ENCODE measurements at places on chromosomes 3 and 15.

DNA sequence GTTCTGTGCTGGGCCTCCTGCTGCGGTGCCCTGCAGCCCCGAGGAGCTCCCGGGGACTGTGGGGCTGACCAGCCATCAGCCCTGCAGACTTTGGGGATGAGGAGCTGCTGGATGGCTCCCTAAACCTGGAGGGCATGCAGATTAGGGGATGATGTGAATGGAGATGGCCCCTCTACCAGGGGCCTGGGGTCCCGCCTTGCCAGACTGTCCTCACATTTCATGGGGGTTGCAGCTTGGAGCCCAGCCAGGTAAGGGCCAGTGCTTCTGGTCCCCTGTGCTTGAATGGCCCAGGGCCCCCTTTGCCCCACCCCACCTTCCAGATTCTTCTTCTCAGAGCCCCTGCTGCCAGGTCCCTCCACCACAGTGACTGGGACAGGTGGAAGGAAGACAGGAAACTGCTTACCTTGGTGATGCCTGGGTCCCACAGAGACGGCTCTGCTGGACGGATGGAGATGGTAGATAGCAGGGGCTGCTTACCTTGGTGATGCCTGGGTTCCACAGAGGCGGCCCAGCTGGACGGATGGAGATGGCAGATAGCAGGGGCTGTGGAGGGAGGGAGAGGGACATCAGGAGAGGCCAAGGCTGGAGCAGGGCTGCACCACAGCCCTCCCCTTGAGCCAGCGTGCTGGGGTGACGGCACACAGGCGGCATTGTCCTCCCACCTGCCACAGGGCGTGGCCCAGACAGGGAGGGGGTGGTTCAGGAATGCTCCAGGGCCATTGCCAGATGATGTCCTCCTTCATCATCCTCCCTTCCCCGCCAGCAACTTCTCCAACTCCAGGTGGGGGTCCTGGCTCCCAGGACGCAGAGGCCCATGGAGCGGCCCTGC, at the start of gene SPTBN5:
Gene SPTBN5, minus strand, starts transcription at position 632 of the 829 bp plus-strand sequence. Its CDS starts 556 bp downstream, at position 76.
- no peak for DNase-seq

- DNase-seq = peak; percentile 71
These were observed 84.5 kb upstream of the SETMAR start for GRCh38 chr3:4218456-4219226.

GRCh38 chr15:58951388-58952007, 18.0 kb upstream of the SLTM start:
- peak; percentile 46 for DNase-seq

DNA sequence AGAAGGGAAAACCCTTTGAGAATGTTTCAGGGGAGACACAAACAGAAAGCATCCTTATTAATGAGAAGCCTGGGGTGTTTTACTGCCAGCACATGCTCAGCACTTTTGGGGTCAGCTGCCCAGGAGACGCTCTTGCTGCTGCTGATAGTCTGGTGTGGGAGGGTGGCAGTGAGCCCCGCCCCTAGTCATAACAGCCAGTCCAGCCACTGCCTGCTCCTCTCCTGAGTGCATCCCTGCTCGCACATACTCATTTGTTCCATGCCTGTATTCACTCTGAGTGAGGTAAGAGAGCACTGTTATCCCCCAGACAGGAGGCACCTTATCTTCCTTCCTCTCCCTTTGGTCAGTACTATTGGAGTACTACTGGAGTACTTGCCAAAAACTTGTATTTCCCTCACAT, 101.3 kb downstream of the ETFA start:
- no peak for DNase-seq

GRCh38 chr3:107846279-107846852, 244.5 kb downstream of the CD47 start:
- no peak for DNase-seq

DNA sequence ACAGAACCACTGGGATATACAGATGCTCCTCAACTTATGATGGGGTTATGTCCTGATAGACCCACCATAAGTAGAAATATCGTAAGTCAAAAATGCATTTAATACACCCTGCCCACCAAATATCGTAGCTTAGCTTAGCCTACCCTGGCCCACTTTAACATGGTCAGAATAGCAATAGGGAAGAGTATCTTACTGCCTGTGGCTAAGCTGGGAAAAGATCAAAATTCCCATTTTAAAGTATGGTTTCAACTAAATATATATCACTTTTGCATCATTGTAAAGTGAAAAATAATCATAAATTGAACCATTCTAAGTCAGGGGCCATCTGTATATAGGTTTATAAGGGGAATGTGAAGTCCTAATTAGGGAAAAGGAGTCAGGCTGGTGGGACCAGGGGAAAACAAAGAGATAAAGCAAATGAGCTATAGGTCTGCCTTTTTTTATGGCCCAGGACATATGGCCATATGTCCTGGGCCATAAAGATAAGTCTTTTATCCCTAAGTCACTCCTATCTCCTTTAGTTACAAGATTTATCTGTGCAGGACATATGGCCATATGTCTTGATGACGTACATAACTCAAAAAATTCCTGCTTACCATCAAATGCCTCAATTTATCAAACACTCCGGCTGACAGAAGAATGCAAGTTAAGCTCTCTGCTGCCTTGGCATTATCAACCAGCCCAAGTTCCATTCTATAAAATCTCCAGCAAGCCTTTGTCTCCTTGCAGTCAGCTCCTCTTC, 11.2 kb downstream of the RTP3 start:
- no peak for DNase-seq

DNA sequence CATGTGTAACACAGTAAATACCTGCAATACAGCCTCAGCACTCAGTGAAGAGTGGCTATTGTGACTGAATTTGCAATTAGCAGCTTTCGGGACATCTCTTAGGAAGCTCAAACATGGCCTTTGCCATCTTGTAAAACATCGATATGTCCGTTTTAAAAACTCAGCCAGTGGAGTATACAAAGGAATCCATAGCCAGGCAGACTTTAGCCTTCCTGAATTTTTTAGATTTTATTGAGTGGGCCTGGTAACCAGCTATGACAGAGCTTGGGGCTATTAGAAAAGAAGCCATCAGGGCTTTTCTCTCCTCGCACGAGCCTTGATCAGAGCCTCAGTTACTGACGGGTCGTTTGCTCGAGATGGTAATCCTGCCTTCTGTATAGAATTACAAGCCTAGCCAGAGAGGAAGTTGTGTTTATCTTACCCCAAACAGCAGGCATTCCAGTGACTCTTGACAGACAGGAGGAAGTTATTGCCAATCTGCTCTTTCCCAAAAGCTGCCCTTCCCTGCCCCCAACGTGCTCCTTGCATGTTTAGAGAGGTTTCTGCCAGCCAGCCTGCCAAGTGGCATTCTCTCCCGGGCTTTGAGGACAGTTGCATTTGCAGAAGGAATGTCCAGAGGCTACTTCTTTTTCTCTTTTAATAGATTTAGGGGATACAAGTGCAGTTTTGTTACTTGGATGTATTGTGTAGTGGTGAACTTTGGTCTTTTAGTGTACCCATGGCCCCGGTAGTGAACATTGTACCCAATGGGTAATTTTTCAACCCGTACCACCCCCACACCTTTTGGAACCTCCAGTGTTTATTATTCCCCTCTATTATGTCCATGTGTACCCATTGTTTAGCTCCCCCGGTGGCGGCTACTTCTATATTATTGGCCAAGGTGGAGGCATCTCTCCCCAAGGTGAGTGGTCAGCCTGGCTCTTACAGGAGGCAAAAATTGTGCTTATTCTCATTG, 40.6 kb downstream of the ITPR1 start:
- DNase-seq = no peak

GRCh38 chr3:2934541-2934940, 175.6 kb downstream of the IL5RA start:
- DNase-seq = no peak

DNA sequence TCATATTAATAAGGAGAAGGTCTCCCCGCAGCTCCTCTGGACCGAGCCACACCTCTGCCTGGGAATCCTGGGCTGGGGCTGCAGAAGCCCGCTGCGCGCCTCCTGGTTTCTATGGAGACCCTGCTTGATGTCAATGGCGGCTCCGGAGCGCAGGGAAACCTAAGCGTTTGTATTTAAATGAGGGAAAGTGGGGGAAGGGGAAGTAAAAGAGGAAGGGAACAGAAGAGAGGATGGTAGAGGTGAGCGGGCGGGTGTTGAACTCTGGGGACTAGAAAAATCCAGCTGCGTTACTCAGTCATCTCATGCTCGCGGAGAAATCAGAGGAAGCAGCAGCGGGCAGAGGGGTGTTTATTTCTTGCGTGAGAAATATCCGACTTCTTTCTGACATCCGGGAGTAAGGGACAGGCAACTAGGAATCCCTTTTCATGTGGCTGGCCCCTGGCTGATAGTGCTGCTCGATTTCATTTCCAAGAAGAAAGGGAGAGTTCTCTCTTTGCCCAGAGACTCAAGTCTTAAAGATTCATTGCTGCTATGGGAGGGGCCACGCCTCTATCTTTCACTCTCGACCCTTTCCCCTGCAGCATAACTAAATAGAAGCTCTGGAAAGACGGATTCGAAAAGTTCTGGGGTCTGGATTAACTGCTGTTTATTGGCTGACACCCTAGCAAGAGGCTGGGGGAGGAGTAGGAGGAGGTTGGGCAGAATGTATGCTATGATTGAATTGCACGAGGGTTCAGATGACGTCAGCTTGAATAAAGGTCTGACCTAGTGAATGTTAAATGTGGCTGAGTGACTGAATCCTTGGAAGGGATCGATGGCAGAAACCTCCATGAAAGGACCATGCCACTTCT, 110.5 kb upstream of the GAP43 start:
- peak; percentile 51 for DNase-seq

- DNase-seq = no peak
These were observed 110.2 kb downstream of the LRTM1 start for GRCh38 chr3:54817628-54818027.

- DNase-seq = no peak
These were observed 58.5 kb downstream of the TP53BP1 start for GRCh38 chr15:43434446-43434845.

GRCh38 chr3:191889756-191890155, 428.8 kb downstream of the PYDC2 start:
- no peak for DNase-seq

DNA sequence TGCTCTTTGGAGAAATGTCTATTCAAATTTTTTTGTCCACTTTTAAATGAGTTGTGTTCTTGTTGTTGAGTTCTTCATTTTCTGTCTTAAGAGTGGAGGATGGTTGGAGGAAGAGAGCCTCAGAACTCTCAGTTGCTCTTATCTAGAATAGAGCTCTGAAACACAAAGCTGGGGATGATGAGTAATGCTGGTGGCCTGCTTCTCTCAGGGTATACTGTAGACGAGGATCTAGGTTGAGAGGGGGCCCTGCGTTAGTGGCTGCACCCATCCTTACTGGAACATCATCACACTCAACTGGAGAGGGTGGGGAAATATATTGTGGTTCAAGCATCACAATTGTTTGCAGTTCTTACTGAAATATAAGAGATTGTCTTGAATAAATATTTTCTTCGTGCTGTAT, 1.8 kb downstream of the SPTSSB start:
- DNase-seq = no peak

GRCh38 chr3:149603126-149604074, 54.4 kb downstream of the WWTR1 start:
- DNase-seq = no peak

- no peak for DNase-seq
These were observed 40.1 kb upstream of the MTMR10 start for GRCh38 chr15:31031471-31032067.

Measured in retinal pigment epithelial cell (primary cell).